ENCODE measurements at places on chromosomes 11 and 22.

DNA sequence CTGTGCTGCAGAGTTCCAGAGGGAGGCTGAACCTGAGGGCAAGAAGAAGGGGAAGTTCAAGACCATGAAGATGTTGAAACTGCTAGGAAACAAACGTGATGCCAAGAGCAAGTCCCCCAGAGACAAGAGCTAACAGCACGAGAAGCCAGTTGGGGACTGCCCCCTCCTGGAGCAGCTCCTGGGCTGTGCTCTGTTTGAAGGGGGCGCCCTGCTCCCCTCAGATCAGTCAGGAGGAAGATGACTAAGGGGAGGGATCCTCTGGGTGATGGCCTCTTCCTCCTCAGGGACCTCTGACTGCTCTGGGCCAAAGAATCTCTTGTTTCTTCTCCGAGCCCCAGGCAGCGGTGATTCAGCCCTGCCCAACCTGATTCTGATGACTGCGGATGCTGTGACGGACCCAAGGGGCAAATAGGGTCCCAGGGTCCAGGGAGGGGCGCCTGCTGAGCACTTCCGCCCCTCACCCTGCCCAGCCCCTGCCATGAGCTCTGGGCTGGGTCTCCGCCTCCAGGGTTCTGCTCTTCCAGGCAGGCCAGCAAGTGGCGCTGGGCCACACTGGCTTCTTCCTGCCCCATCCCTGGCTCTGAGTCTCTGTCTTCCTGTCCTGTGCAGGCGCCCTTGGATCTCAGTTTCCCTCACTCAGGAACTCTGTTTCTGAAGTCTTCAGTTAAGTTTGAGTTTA is 12.6 kb downstream of the C22orf23 start:
- no peak for DNase-seq

DNA sequence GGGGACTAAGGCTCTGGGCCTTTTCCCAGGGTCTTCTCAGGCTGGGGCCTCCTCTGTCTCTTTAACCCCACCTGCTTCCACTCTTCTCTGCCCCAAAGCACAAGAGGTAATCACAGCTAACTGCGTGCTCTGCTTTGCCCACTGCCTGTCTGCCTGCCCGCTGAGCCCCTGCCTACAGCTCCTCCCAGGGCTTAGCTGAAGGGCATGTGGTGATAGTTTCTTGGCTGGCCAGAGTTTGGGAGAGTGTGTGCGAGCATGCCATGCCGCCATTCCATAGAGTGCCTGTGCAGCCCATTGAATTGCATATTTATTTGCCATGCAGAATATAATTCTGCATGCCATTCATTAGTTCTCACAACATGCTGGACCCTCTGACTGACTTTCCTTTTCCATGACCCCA is 32.5 kb downstream of the PHLDB1 start:
- DNase-seq = no peak

DNA sequence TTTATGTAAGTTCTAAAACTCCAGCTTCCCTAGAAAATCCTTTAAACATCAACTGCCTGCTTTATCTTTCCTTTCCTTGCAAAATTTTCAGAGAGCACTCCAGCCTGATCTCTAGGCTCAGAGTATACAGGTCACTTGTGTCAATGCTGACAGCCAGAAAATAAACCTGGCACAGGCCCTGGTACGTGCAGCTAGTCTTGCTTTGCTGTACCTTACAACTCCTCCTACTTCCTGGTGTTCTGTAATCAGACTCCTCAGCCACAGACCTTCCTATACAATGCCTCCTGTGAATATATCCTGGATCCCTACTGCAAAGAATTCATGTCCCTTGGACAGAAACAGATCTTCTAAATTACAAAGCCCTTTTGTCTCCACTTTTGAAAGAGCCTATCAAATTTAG is 24.2 kb upstream of the TMEM123 start:
- DNase-seq = no peak

DNA sequence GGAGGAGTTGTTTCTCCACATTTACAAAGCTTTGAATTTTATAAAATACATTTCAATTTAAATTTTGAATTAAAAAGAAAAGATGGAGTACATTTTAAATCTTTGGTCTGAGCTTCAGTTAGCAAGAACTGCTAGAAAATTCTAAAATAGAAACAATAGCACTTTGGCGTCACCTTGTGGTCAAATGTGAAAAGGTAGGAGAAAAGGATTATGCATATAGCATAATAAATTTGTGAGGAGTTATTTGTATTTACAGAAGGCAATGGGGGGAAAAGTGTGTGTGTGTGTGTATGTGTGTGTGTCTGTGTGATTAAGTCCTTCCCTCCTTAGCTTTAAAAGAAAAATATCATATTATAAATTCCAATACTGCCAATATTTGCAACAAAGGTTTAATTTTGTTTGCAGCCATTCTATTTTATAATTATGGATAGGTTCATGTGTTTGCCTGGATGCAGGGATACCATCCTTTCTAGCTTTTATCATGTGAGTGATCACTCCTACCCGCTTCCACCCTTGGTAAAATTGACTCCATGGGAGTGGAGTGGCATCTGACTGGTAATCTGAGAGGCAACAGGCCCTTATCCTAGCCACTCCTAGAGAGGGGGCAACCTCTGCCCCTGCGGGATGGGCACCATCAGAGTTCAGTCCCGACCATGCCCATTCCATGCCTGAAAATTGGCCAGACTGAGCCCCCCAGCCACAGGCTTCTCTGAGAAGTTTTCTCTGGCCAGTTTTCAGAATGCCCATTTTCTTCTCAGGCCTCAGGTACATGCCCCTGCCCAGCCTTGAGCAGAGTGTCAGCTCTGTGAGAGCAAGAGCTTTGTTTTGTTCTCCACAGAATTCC is 13.6 kb upstream of the LGR4 start:
- DNase-seq = no peak

DNA sequence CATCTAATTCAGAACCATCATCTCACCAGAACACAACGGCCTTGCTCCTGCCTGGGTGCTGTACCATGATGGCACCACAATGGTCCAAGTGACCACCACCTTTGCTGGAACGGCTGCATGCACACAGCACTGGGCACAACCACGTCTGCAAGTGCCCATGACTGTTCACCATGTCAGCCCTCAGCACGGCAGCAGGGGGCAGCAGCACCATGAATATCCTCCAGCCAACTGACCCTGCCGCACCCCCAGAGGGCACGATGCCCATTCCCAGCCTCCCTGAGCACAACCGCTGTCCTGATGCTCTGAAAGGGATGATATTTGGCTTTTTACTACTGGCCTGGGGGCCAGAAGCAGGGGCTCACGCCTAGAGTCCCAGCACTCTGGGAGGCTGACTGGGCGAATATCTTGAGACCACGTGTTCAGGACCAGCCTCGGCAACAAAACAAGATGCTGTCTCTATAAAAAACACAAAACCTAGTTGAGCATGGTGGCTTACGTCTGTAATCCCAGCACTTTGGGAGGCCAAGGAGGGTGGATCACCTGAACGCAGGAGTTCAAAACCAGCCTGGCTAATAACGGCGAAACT is 25.7 kb downstream of the DRD4 start:
- no peak for DNase-seq

DNA sequence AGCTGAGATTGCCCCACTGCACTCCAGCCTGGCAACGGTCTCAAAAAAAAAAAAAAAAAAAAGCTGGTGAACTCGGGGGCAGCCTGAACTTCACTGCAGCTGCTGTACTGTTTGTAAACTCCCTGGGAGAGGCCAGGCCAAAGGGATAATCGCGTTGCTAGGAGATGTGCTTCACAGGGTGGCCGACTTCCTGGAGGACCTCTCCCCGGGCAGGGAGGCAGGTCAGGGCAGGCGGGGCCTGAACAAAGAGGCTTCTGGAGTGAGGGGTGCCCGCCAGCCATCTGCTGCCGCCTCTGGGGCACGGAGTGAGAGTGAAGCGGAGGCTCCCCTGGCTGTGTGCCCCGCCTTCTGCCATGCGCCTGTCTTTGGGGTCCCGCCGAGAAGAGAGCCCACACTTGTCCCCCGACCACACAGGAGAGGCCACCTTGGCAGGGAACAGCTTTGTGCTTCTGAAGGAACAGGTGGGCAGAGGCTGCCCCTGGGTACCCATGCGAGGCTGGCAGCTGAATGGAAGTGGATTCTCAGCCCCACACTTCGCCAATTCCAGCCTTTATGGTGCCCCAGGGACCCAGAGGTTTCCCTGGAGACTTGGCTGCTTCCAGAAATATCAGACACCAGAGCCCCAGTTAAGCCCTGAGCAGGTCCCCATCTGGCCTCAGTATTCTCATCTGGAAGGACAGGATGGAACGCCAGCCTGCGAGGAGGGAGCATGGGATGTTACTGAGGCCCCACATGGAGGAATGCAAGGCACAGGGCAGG is 29.6 kb downstream of the TMEM184B start:
- no peak for DNase-seq

GRCh38 chr22:38871360-38872171 is 450 bp downstream of the CBX6 start:
- DNase-seq = no peak

DNA sequence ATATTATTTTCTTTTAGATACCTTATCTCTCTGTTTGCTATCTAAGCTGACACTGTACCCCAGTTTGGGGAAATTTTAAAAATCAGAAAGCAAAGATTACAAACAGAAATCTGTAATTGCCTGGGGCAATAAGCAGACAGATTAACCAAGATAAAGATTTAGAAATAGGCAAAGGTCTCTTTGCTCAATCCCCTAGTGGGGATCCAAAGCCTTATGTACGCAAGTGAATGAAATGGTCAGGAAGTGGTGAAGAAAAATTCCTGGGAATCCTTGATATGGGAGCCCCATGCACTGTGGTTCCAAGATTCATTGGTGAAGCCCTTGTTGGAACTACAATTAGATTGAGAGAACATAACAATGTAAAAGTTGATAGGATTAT is 139.5 kb upstream of the GUCY1A2 start:
- no peak for DNase-seq

GRCh38 chr22:39253435-39254070 is 8.8 kb upstream of the PDGFB start:
- no peak for DNase-seq

Measured in stimulated activated CD4-positive, alpha-beta T cell treated with anti-CD3 and anti-CD28 coated beads, TNF-alpha, amount 100 ng/mL, for 1 hour (primary cell).